Activated T-cell treated with anti-CD3 and anti-CD28 coated beads for 1 hour (primary cell): ENCODE measurements at places on chromosomes 2 and 18.

- DNase-seq, result no peak
Observed at GRCh38 chr2:130328710-130329109, 14.0 kb upstream of the IMP4 start.

DNA sequence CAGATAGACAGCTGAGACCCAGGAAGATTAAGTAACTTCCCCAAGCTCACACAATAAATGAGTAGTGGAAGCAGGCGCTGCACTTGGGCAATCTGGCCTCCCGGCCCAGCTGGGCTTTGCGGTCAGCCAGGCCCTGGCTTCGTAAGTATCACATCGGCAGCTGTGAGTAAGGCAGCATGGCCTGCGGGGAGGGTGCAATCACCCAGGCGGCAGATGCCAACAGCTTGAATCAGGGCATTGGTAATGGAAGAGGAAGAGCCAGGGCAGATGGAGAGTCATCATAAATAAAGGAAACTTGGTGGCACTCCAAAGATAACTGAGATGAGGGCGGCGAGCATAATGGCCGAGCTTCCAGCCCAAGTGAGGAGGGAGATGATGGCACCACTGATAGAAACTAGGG lies 217.9 kb upstream of the PID1 start:
- DNase-seq, result no peak

DNA sequence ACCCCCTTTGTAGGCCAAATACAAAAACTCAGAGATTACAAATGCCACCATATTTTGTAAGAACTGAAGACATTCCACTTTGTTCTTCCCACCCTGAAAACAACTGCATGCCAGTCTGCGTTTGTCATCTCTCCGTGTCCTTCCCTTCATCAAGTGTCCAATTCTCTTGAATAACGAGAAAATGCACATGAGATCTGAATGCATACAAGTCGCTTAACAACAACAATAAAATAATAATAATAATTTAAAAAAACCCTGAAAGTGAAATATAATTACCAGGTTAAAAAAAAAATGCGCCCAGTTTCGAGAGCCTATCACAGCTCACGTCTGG lies 2.0 kb upstream of the SETBP1 start:
- no peak for DNase-seq

DNA sequence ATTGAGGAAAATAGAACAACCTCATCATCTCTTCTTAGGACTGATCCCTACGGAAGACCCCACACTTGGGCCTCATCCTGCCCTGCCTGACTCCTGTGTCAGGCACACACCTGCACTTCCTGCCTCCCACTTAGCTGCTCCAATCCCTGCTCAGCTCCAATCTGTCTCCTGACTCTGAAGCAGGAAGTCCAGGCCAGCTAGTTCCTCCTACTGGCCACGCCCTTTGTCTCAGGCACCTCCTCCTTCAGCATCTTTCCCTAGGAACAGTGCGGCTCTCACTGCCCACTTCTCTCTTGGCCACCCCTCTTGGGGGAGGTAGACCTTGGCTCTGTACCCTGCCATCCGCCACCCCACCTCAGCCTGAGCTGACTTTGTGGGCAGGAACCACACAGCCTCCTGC lies 135.8 kb downstream of the CELF4 start:
- DNase-seq, result no peak

GRCh38 chr2:208269091-208269490 lies 3.0 kb downstream of the PIKFYVE start:
- no peak for DNase-seq

GRCh38 chr2:144082327-144082726 lies 437.6 kb downstream of the ZEB2 start:
- no peak for DNase-seq

GRCh38 chr2:15780912-15781574 lies 159.3 kb upstream of the MYCN start:
- DNase-seq, result no peak
